ENCODE measurements at places on chromosomes 13 and 19.

- no peak for DNase-seq
Observed at GRCh38 chr19:50552540-50552939, 15.7 kb downstream of the LRRC4B start.

- no peak for DNase-seq
Observed at GRCh38 chr13:51435002-51435578, 17.7 kb downstream of the INTS6 start.

DNA sequence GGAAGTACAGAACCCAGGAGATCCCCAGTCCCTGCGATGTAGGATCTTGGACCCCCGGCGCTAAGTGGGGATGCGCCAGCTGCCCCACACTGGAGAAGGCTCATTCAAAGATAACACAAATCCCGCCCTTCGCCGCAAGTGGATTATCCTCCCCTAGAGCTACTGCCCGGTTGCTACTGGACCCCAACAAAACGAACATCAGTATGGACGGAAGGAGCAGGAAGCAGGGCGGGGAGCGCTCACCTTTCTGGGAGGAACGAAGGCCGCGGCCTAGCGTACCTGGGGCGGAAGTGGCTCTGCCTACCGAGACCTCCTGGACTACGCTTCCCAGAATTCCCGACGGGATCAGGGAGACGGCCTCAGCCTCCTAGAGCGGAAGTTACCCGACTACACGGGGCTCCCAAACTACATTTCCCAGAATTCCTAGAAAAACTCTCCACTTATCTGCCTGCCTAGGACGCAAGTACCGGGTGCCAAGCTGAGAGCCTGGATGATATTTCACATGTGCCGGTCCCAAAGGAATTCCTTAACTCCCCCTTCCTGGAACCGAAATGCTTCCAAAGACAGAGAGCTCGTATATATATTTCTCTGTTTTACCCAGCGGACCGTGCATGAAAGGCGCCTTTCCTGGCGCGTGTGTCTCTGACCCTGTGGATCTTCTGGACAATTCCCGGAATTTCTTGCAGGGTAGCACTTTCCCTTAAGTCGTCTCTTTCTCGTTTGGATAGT, at the start of gene ZNF112:
TSS of gene ZNF112 (minus strand) at position 298 of the 729 bp plus-strand sequence. CDS start 16,141 bp downstream, outside the sequence.
- peak; percentile 4 for DNase-seq

DNA sequence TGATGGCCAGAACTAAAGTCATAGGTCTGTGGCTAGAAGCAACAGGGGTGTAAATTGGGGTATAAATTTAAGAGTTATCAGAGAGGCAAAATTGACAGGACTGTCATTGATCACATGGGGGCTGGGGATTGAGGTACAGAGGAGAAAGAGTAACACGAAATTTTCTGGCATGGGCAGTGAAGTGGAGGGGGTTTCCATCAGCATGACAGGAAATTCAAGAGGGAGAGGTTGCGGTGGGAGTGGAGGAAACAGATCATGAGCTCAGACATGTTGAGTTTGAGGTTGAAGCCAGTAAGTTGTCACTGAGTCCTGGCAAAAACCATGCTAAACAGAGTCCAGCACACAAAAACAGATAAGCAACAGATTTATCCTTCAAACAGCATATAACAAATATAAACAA, 192.1 kb upstream of the TSC22D1 start:
- no peak for DNase-seq

- DNase-seq = no peak
Observed at GRCh38 chr13:103068836-103069235, 2.6 kb upstream of the SLC10A2 start.

- no peak for DNase-seq
Observed at GRCh38 chr19:36719687-36720556, 32.5 kb downstream of the ZNF567 start.

- no peak for DNase-seq
Observed at GRCh38 chr13:77047649-77048343, 20.8 kb upstream of the FBXL3 start.

DNA sequence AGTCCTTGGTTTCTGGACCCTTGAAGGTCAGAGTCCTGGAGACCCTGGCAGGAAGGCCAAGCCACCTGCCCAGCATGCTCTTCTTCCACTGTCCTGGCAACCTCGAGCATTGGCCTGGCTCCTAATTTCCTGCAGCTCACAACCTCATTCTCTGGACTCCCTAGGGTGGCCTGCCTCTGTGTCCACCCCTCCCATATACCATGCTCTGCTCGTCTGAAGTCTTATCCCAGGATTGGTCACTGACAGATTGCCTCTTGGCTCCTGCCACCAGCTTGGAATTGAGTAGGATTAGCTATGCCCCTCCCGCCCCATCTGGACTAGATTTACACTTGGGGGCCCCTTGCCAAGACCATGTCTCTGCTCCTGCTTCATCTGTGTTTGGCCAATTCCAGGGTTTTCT, 17.1 kb upstream of the WASF3 start:
- DNase-seq = no peak

- no peak for DNase-seq
Observed at GRCh38 chr13:106176117-106176516, 359.3 kb downstream of the EFNB2 start.

GRCh38 chr19:11657307-11657706, 60.0 kb downstream of the ZNF627 start:
- no peak for DNase-seq

DNA sequence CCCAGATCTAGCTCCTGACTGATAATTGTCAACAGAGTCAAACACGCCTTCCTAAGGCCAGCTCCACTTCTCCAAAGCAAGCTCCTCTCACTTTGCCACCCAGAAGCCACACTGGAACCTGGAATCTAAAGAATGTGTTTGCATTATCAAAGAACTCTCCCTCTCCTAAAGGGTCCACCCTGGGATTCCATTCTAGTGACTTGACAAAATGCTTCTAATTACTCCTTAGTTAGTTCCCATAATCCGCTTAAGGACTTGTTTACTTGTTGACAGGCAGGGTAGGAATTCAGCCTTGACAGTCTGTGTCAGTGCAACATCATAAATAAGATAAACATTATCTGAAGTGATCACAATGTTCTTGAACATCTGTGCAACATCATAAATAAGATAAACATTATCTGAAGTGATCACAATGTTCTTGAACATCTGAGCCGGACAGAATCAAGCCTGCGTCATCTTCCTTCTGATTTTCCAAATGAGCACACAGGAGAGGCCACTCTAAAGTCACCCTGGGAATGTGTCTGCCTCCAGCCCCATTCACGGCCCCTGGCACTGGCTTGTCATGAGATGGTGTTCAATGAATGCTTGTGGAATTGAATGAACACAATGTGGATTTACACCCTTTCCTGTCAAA, 512.1 kb downstream of the IRS2 start:
- no peak for DNase-seq

DNA sequence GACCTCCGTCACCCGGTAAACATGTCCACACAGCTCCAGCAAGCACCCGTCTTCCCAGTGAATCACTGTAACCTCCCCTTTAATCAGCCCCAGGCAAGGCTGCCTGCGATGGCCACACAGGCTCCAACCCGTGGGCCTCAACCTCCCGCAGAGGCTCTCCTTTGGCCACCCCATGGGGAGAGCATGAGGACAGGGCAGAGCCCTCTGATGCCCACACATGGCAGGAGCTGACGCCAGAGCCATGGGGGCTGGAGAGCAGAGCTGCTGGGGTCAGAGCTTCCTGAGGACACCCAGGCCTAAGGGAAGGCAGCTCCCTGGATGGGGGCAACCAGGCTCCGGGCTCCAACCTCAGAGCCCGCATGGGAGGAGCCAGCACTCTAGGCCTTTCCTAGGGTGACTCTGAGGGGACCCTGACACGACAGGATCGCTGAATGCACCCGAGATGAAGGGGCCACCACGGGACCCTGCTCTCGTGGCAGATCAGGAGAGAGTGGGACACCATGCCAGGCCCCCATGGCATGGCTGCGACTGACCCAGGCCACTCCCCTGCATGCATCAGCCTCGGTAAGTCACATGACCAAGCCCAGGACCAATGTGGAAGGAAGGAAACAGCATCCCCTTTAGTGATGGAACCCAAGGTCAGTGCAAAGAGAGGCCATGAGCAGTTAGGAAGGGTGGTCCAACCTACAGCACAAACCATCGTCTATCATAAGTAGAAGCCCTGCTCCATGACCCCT, 9.0 kb upstream of the CEACAM5 start:
- DNase-seq = no peak

- DNase-seq = no peak
Observed at GRCh38 chr19:19460761-19461265, 54.5 kb downstream of the TSSK6 start.

DNA sequence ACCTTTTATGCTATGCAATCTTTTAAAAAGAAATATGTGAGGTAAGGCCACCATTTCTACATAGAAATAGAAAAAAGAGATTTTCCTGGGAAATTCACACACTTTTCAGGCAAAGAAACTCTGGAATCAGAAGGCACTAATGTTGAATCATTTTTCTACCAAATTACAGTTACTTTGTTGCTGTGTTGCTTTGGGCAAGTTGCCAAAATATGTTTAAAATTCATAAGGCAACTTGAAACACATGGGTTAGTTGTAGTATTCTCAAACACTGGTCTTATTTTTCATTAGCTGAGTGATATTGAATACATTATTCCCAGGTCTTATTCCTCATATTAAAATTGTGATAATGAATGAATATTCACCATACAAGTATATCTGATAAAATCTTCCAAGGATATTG, 195.0 kb upstream of the SLITRK1 start:
- no peak for DNase-seq

GRCh38 chr13:32428581-32429432, 877 bp upstream of the N4BP2L1 start:
- no peak for DNase-seq

GRCh38 chr13:50917572-50917971, 8.0 kb downstream of the RNASEH2B start:
- DNase-seq = no peak

DNA sequence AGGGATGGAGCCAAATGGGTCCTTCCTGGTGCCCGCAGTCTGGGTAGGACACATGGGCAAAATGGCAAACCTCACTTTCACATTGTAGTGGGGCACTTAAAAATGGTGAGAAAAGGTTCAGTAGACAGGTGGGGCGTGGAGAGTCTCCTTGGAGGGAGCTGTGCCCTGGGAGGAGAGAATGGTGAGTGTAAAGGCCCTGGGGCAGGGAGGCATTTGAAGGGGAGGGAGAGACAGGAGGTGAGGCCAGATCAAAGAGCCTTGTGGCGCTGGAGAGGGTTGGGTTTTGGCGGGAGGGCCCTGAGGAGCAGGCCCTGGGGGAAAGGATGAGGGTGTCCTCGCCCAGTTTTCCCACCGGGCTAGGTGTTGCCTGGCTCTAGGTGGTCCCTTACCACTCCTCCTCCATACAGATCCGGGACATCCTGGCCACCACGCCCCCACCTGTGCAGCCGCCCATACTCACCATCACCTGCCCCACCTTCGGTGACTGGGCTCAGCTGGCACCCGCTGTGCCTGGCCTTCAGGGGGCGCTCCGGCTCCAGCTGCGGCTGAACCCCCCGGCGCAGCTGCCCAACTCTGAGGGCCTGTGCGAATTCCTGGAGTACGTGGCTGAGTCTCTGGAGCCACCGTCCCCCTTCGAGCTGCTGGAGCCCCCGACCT, 6.3 kb downstream of the MAP1S start:
- no peak for DNase-seq

DNA sequence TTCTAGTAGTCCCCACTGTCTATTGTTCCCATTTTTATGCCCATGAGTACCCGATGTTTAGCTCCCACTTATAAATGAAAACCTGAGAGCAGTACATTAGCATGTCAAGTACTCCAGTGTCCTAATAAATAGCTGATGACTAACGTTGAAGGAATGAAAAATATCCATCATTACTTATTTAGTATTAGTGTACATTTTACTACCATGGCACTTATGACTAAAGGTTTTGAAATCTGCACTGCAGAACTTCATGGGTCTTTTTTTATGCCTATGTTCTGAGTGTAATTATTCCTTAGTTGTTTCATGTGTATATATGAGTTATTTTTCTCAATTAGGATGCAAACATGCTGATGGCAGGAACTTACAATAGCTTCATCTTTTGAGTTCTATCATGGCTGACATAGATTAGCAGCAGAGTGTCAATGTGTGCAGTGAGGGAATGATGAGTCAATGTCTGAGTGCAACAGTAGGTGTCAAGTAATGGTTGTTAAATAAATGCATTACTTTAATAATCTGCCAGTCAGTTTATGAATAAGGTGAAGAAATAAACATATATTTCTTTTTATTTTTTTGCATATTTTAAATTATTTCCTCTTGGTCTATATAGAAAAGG, 188.4 kb downstream of the ITGBL1 start:
- no peak for DNase-seq

GRCh38 chr19:33416307-33417215, 43.1 kb downstream of the CEBPG start:
- DNase-seq = peak; percentile 80

DNA sequence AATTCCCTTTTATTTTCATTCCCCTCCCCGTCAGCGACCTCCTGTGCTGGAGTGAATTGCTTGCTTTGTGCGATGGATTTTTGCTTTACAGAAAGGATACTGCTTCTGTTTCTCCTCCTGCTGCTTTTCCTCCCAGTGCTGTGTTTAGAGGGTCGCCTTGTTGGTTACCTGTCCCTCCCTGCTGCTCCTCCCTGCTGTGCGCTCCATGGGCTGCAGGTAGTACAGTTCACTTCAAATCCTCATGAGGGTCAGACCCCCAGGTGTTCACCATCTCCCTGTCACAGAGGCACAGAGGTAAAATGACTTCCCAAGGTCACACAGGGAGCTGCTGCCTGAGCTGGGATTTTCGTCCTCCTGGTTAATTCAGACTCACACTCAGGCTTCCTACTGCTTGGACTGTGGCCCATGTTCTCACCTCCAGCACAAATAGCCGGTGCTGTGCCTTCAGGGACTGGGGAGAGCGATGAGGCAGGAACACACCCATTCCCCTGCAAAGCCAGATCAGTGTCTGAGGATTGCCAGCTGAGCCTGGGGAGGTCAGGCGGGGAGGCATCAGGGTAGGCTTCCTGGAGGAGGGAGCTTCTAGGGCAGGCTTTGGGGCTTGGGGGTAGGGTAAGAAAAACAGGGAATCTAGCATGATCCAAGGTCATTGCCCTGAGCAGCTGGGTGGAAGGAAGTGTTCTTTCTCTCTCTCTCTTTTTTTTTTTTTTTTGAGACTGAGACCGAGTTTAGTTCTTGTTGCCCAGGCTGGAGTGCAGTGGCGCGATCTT, 14.4 kb downstream of the BICRA start:
- DNase-seq = no peak

DNA sequence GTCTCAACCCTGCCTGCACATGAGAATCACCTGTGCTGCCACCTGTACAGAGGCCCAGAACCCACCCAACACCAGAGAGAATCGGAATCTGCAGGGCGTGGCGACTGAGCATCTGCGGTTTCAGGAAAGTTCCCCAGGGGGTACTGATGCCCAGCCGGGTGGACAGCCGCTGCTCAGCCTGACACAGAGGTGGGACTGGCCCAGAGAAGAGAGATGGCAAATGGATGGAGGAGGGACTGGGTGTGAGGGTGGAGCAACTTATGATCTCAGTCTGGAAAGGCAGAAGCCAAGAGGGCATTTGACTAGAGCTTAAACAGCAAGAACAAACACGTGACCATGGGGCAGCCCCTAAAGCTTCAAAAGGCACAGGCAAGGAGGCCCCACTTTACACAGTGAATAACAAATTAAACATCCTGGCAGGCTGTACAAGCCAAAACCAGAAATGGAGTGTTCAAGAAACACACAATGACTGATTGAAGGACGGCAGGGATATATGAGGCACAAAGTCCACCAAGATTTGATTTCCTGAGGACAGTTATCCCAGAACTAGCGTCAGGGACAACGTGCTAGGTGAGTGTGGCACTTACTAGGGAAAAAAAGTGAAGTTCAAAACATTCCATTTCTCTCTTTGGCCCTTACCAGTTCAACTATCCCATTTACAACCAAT, 3.1 kb downstream of the RANBP3 start:
- no peak for DNase-seq
